ENCODE measurements at places on chromosomes 11 and 22.

DNA sequence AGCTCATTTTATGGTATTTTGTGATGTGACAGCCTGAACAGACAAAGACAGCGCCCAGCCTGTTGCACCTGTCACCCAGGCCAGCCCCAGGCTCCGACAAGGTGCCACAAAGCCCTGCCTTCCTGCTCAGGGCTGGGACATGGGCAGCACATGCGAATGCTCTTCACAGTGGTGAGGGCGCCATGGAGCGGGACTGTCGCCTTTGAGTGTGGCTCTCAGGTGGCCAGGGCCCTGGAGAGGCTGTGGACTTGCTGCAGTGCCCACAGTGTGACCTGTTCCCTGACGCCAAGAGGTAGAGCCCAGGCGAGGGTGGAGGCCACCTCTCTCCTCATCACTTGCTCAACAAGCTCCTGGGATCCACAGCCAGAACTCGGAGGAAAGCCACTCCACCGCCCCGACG is 346.3 kb downstream of the SHANK2 start:
- no peak for DNase-seq

DNA sequence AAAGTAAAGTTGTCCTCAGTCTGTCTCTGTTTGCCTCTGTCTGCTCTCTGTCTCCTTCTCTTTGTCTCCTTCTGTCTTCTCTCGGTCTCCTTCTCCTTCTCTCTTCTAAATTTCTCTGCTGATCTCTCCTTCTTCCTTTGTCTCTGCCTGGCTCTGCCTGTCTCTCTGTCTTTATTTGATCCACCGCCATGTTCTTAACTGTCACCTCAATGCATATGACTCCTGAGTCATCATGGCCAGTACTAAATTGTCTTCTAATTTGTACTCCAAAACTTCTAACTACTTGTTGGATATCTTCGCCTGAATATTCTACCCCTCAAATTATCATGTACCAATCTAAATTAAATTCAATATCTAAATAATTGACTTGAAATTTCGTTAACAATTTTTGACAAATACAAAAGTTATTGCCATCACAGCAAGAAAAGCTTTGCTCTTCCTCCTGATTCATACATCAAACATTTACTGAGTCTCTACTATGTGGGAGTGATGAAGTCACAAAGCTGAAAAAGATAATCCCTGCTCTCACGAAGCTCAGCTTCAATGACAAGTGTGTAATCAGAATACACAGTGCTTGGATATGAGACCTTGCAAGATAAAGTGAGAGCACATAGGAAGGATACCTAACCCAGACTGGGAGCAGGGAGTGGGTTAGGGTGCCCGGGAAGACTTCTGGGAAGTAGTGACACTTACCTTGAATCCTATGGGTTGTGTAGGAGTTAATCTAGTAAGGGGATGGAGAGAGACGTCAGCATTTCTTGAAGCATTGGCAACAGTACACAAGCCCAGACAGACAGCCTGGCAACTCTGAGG is 193.0 kb downstream of the MAML2 start:
- DNase-seq = no peak

DNA sequence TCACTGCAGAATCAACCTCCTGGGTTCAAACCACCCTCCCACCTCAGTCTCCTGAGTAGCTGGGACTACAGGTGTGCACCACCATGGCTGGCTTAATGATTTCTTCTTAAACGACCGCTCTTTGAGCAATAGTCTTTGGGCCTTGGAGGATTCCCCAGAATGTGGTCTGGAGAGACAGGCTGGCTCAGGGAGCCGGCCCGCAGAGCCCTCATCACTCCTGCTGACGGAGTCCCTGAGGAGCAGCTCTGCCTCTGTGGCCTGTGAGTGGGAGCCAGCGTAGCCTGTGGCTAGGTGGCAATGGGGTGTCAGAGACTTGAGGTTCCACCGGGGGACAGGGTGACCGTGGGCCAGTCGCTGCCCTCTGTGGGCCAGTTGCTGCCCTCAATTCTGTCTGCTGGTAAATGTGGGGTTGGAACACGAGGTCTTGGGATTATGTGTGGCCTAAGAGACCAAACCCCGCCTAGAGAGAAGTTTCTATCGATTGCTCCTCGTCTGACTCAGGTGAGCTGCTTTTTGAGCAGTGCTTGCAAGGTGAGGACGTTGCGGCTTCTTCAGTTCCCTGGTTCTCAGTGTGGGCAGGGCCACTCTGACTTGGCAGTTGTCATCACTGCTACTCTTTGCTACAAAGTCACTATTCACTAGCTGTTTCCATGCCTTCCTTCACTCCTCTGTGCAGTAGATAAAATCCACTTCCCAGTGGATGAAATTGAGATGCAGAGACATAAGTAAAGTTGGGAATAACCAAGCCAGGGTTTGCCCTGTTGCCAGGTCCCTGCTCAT is 124.8 kb upstream of the NECTIN1 start:
- DNase-seq = no peak

DNA sequence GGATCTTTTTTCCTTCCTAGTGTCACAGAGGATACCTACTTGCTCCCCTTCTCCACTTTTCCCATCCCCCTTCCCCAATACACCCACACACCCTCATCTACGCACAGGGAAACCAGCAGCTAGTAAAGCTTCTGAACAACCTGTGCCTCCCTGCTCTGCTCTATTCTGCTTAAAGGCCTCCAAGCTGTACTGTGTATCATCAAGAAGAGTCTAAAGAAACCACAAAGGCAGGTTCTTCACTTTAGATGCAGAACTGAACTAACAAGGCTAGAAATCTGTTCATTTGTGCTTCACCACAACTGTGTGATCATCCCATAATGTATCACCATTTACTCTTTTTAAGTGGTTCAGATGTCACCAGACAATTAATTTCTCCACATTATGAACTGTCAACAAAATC is 132.5 kb downstream of the SGSM3 start:
- DNase-seq = no peak

- no peak for DNase-seq
Measured at GRCh38 chr11:95599959-95600586, 189.5 kb downstream of the FAM76B start.

GRCh38 chr11:122342089-122342744 is 226.2 kb upstream of the BLID start:
- no peak for DNase-seq

- peak; percentile 75 for DNase-seq
Measured at GRCh38 chr11:76207642-76208401, 1.5 kb upstream of the WNT11 start.

GRCh38 chr11:98180511-98180910 is 840.2 kb upstream of the CNTN5 start:
- DNase-seq = no peak

DNA sequence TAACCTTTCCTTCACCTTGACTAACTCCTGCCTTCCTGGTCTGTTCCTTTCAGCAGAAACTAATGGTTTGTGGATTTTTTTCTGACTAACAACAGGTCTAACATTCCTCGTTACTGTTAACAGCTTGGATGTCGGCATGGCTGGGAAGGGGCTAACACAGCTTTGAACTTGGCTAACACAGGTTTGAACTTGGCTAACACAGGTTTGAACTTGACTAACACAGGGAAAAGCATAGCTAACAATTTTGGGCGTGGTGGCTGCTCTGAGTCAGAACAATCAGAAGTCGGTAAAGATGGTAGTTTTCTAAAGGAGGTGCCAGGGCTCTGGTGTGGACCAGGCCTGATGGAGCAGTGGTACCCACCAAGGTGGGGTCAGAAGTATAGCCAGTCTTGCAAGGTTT is 16.1 kb downstream of the MIAT start:
- DNase-seq = no peak

GRCh38 chr22:35761037-35761436 is 43.4 kb downstream of the APOL5 start:
- no peak for DNase-seq

- no peak for DNase-seq
Measured at GRCh38 chr11:17508306-17508705, 31.7 kb upstream of the ABCC8 start.

- no peak for DNase-seq
Measured at GRCh38 chr11:9263840-9264315, 1.3 kb downstream of the DENND5A start.

DNA sequence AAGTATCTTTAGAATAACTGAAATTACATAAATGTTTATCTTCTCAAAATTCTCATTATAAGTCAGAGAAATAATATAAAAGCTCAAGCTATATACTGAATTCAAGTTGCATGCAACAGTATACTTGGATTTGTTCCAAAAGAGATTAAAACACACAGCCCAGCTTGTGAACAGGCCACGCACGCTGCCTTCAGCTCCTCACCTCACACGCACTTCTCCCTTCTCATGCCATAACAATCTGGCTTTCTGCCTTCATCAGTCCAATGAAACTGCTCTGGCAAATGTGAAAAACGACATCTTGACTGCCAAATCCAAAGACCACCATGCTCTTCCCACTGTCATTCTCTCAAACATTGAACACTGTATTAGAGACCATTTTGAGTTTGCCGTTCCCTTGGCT is 22.1 kb downstream of the ATP6V1E1 start:
- no peak for DNase-seq

Data from gastrocnemius medialis (tissue), 4 donors.